ENCODE measurements at places on chromosomes 12 and 14. TPM values are rescaled to one million over a fixed set of nuclear protein-coding genes. Genes with fewer than 3 reads are reported as not detected.

Gene FIGNL2
- 1.2 TPM for total RNA-seq

Gene PRPF39
- total RNA-seq, result 43.1 TPM

Gene NR4A1
- total RNA-seq, result 11.1 TPM

Gene KRT81
- 0.23 TPM for total RNA-seq

Gene PLEKHH1
- 11.3 TPM for total RNA-seq

Gene LGR5
- total RNA-seq, result 1.6 TPM

Gene RNASE3
- not detected for total RNA-seq

Gene PTPN21
- total RNA-seq, result 8.3 TPM

Gene FBRSL1
- total RNA-seq, result 5.1 TPM

Gene GLIPR1L1
- total RNA-seq, result not detected

Gene PTPRB
- 10.1 TPM for total RNA-seq

Gene MUCL1
- not detected for total RNA-seq

Gene IL26
- total RNA-seq, result not detected
